Activated naive CD4-positive, alpha-beta T cell treated with anti-CD3 and anti-CD28 coated beads, Interleukin-2, amount 50 U/mL, for 72 hours (primary cell): ENCODE measurements at places on chromosomes 1 and 21.

GRCh38 chr1:204335085-204335484, 24.6 kb downstream of the PLEKHA6 start:
- DNase-seq: no peak

DNA sequence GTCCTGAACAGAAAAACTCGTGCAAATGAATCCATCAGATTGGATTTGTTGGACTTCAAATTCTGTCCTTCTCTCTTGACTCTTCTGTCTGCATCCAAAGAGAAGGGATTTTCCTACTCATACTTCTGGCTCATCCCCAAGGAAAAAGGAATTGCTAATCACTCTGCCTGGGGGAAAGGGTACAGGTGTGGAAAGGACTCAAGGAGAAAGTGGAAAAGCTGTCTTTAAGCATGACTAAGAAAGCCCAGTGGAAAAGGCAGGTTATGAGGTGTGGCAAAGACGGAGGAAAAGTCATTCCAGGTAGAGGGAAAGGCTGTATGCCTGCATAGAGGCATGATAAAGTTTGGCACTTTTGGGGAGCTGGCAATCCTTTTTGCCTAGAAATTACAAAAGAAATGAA, 43.4 kb downstream of the PTGS2 start:
- no peak for DNase-seq

GRCh38 chr1:11448373-11449099, 30.4 kb upstream of the DISP3 start:
- DNase-seq: no peak

DNA sequence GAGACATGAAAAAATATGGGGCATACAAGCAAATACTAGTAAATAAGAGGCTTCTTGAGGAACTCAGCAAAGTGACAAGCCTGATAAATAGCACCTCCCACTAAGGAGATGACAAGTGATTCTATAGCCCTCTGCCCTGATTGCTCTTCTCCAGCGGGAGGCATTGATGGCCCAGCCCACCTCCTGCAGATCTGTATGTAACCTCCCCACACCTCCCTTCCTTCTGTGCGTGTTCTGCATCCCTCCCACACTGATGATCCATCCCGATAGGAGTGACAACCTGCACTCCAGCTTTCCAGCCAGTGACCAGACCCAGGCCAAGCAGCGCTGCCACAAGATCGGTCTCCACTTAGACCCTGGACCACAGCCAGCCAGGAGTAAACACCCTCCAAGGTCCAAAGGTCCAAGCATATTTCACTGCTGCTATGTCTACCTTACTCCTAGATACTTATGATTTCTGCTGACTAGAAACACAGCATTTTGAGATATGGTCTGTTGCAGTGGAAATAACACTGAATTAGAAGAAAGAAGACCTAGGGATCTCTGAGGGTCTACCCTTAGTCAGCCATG, 176.1 kb downstream of the BRINP2 start:
- DNase-seq: no peak

- no peak for DNase-seq
These were observed 84.2 kb downstream of the RYR2 start for GRCh38 chr1:237126180-237126579.

DNA sequence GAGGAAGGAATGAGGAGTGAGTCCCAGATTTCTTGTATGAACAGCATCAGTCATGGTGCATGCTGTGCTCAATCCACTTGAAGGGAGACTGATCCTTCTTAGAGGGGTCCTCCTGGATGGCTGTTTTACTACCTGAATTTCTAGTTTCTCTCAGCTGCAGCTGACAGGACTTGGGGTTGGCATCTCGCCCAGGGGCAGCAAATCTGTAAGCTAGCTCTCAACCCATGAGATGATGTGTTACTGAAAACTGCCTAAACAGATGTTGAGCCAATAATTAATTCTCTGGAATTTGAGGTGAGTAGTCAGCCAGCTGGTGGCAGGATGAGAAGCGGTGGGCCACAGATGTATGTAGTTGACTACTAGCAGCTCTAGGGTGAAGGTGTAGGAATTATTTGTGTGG, 19.6 kb downstream of the BACH1 start:
- no peak for DNase-seq

DNA sequence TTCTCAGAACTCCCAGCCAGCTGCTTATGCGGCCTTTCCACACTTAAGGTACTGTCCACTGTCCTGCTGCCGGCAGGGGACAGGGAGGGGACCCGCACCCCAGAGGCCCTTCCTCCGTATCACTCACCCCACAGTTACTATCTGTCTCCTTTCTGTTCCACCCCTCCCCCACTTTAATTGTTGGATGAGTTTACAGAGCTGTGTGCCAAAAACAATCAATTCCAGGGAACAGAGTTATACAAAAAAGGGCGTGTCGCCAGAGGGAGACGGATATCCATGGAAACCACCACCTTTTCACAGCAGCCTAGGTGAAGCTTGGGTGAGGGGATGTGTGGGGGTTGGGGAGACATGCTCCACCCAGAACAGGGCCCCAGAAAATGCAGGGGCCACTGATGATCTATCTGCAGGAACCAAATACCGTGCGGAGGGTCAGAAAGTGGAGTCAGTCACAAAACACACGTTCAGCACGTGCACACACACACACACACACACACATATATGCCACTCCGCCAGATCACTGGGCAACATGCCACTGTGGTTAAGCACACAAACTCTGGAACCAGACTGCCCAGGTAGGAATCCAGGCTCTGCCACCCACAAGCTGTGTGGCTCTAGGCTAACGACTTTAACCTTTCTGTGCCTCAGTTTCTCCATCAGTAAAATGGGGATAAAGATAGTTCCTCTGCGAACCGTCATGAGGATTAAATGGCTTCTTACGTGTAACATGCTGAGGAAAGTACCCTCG, 30.5 kb downstream of the CASZ1 start:
- DNase-seq: no peak

DNA sequence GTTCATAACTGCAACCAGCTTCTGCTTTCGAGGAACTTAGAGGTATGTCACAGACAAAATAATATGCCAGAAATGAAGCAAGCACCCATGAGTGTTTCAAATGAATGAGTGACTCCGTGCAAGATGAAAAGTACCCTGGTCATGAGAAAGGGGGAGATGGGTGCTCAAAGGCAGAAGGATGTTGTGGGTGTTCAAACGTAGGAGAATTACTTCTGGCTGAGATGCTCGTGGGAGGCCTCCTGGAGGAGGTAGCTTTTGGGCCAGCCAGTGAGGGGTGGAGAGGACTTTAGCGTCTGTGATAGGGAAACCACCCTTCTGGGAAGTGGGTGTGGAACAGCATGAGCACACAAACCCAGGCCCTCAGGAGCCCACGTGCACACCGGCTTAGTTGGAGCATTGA, 113.8 kb downstream of the SYF2 start:
- DNase-seq: peak; percentile 36

GRCh38 chr1:185939142-185939541, 205.0 kb downstream of the HMCN1 start:
- no peak for DNase-seq

DNA sequence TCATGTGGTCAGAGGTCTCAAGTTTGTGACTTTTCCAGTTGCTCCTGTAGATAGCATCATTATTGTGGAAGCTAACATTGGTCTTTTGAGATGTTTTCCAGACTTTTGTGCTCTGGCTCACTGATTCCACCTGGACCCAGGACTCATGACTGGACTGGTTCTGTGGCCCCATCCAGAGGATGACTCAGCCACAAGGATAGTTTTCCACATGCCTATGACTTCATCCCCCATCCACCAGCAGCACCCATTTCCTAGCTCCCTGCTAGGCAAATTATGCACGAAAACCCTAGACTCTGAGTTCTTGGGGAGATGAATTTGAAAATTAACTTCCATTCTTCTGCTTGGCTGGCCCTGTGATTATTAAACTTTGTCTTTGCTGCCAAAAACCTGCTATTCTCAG, 949.3 kb downstream of the MRPL39 start:
- no peak for DNase-seq

GRCh38 chr1:222843469-222844410, 28.9 kb downstream of the DISP1 start:
- DNase-seq: no peak

DNA sequence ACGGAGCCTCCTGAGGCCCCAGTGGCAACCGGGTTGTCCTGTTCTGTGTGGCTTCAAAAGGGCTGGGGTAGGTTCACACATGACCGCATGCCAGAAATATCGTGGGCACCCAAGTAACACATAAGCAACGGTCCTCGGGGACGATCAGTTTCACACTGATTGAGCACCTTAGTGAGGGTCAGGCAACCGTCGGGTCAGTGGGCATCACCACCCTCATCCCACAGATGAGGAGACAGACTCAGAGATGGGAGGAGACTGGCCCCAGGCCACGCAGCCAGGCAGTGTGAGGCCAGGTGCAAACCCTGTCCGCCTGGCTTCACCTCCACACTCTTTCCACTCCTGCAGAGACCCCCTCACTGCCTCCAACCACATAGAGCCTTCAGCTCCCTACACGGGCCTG, 309.8 kb downstream of the MATN1 start:
- no peak for DNase-seq

DNA sequence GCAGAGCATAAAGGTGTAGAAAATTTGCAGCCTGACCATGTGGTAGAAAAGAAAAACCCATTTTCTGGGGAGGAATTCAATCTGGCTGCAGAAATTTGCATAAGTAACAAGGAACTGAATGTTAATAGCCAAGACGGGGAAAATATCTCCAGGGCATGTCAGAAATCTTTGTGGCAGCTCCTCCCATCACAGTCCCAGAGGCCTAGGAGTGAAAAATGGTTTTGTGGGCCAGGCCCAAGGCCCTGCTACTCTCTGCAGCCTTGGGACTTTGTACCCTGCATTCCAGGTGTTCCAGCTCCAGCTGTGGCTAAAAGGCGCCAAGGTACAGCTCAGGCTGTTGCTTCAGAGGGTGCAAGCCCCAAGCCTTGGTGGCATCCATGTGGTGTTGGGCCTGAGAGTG, 152.9 kb downstream of the PATJ start:
- DNase-seq: no peak

GRCh38 chr21:17444828-17445227, 68.0 kb upstream of the CXADR start:
- no peak for DNase-seq

DNA sequence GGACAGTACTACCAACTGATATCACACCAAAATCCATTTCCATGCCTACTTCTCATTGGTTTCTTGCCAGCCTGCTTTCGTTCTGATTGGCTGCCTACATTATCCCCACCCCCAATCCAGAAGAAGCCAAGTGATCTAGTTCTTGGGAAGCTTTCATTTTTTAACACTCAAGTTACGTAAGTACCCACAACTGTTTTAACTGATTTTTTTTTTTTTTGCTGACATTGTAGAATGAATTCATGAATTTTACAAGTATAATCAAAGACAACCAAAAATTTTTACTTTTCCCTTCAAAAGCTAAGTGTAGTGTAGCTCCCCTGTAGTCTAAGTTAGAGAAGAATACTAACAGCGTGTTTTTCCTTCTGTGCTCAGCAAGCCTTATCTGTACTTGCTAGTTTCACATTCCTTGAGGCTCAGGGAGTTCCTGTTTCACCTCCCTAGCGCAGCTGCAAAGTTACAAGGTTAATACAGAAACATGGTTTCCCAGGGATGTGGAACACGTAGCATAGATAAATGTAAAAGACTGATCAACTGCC, at the start of gene SLC9C2:
Gene SLC9C2, minus strand, starts transcription at position 17 of the 536 bp plus-strand sequence. CDS start 1,296 bp downstream, outside the sequence.
- no peak for DNase-seq

GRCh38 chr1:88134983-88135921, 548.8 kb upstream of the PKN2 start:
- no peak for DNase-seq

DNA sequence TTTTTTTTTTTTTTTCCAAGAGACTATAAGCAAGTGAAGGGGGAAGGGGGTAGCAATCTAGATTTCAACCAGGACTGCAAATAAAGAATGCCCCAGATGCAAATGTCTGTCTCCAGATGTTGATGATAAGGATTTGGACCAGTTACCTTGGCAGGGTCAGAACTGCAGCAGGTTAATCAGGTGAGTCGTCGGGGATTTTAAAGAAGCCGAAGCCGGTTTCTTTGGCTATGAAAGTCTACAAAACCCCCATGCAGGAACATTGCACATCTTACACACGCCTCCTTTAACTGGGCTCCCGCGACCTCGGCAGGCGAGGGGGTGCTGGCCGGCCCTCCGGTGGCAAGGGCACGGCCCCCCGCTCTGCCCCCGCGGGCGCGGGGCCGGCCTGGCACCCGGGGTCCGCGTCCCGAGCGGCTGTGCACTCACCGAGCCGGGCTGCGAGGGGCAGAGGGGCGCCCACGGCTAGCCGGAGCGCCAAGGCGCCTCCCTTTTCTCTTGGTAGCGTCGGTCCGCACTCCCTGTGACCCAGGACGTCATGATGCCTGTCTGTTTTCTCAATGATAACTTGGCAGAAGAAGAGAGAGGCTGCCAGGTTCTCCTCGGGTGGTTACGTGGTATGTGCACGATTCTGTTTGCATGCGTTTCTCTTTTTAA, 366.3 kb upstream of the ESRRG start:
- DNase-seq: no peak

DNA sequence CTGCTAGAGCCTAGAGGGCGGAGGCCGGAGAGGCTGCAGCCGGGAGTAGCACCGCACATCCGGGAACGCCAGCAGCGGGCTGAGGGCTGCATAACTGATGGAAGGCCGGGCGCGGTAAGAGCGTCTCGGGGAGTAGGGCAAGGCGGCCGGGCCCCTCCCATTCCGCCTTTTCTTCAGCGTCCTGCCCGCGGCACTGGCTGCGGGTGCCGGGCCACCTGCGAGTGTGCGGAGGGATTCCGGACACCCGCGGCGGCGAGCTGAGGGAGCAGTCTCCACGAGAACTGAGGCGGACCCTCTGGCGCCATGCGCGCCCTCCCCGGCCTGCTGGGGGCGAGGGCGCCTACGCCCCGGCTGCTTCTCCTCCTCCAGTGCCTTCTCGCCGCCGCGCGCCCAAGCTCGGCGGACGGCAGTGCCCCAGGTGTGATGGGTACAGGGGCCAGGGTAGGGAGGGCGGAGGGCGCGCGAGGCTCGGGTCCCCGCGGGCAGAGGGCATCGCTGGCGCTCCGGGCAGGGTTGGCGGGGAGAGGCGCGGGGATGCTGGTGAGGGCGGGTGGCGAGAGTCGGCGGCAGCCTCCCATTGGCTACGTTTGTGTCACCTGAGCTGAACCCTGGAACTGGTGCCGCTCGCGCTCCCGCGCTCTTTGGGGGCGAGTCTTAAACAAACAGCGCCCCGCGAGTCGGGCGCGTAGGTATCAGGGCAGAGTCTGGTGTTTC, 334.4 kb downstream of the SRGAP2C start:
- peak; percentile 87 for DNase-seq

GRCh38 chr1:227357927-227358302, 39.6 kb upstream of the CDC42BPA start:
- no peak for DNase-seq

DNA sequence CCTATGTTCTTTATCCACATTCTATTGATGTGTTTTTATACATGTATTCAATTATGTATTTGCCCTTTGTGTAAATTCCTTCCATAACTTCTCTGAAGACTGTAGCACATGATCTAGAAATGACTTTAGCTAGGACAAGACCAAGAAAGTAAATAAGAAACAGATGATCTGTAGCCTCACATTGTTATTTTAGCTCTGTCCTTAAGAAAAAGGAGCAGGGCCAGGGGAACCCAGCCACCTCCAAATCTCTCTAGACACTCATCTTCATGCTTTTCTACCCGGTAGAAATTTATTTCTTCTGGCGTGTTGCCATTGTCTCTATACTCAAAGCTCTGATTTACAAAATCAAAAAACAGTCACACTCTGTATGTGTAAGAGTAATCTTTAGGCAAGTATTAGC, 27.1 kb downstream of the CDC7 start:
- DNase-seq: no peak

- DNase-seq: no peak
These were observed 242.3 kb downstream of the LMX1A start for GRCh38 chr1:165114022-165114888.

GRCh38 chr1:210557426-210558077, 228.8 kb downstream of the HHAT start:
- DNase-seq: no peak

GRCh38 chr1:241674805-241675384, 22.8 kb downstream of the WDR64 start:
- DNase-seq: no peak

GRCh38 chr21:29583424-29583924, 284.8 kb downstream of the BACH1 start:
- no peak for DNase-seq
